ENCODE measurements at places on chromosomes 4 and X.

GRCh38 chrX:21837056-21837455 is 2.4 kb upstream of the MBTPS2 start:
- no peak for DNase-seq

- DNase-seq, result no peak
Measured at GRCh38 chr4:43132010-43132582, 239.6 kb downstream of the GRXCR1 start.

DNA sequence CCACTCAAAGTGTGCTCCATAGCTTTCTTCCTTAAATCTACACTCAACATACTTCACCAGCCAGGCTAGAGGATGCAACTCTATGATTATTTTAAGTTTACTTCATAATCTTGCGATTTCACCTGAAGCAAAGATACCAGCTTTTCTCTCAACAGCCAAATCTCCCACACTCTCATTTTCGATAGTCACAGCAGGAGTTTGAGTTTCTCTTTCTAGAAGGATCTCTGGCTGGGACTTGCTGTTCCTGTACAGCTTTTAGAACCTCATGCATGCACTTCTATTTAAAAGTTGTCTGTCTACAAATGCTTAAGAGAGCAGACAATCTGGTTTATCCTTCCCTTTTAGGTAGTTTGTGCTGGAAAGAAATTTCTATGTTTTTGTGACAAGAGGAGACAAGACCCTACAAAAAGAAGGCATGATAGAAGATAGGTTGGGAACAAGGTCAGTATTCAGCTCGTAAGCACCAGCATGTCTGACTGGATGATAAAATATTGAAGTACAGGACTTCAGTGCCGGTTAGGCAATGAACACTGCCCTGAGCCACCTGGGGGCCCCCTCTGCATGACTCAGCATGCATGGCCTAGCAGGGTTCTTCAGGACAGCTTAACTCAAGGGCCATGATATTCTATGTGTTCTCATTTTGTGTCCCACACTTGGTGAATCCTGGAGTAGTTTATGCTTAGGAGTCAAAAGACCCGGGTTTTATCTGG is 65.6 kb downstream of the ATXN3L start:
- no peak for DNase-seq

DNA sequence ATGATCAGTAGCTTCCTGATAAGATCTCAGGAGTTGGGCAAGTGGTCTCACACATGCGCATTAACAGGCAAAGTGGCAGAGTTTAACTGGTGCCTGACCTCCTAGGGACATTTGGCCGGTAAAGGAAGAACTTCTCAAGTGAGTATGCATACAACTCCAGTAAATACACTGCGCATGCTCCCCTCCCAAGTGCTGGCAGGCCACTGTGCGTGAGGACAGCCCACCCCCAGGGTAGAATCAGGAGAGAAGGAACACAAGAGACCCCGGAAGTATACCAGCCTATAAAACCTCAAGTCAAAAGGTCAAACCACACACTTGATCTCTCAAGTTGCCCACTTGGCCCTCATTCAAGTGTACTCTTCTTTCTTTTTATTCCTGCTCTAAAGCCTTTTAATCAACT is 225.5 kb upstream of the ANKRD50 start:
- DNase-seq, result no peak

- DNase-seq, result no peak
Measured at GRCh38 chrX:110326712-110327111, 8.8 kb upstream of the AMMECR1 start.

DNA sequence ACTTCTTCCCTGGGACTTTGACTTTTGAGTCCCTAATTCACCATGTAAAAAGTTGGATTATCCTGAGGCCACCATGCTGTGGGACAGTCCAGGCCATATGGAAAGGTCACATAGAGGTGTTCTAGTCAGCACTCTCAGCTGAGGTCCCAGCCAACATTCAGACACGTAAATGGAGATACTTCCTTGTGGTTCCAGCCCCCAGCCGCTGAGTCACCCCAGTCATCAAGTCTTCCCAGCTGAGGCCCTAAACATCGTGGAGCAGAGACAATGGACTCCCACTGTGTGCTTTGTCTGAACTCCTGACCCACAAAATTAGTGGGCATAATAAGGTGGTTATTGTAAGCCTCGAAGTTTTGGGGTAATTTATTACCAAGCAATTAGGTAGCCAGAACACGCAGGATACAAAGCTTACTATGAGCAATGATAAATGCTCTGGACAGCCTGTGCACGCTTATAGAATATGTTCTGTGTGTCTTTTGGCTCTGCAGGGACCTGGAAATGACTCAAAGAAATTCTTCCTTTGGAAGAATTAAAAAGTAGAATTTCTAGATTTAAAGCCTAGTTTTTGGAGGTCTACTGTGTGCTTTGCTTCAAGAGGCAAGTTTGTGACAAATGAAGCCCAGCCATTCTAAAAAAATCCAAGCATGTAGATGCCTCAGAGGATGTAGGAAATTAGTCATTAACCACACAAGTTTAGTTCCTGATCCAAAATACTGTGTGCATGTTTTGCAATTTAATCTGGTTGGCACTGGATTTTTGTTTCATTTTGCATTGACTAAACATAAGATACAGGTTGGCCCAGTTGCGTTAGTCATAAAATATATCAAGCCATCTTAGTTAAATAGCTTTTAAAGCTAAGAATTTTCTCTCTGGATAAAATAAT is 33.2 kb upstream of the SLC9A7 start:
- no peak for DNase-seq

GRCh38 chrX:3768881-3769280 is 55.4 kb upstream of the PRKX start:
- no peak for DNase-seq

DNA sequence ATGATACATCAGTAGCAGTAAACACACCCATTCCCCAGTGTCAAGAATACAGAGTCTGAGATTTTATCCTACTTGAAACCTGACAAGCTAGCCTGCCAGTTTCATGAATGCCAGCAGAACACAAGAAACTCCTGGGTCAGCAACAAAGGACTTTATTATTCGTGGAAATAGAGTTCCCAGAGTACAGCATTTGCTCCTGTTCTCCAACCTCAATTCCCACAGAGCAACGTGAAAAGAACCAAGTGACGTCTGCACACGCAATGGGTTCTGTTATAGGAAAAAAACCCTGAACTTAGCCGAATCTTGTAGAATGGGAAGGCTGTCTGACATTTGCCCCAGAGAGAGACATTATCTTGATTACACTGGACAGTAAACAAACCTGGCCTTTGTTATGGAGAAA is 23.3 kb upstream of the INTU start:
- no peak for DNase-seq

DNA sequence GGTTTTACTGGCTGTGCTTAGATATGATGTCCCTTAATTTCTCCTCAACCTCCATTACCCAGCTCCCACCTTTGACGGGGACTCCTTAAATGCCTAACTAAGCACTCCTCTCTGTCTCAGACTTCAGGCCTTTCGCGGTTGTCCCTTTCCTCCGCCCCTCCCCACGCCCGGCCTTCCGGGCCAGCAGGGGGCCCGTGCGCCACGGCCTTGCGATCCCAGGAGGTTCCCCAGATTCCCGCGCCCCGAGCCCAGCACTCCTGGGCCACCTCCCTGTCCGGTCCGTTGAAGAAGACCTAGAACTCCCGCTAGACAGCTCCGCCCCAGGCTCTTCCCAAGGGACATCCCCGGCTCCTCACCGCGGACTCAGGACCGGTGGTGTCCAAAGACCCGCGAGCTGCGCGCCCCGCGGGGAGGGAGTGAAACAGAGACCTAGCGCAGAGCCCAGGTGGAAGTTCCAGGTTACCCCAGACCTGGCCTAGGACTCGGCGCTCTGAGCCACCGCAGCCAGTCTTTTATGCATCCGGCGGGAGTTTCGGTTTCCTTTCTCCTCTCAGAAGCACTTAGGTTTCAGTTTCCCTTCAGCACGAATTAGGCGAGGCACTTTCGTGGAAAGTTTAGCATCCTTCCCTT is at the start of gene DDX60:
TSS of gene DDX60 (minus strand) at position 487 of the 630 bp plus-strand sequence. CDS start 7,493 bp downstream, outside the sequence.
- DNase-seq, result peak; percentile 82

DNA sequence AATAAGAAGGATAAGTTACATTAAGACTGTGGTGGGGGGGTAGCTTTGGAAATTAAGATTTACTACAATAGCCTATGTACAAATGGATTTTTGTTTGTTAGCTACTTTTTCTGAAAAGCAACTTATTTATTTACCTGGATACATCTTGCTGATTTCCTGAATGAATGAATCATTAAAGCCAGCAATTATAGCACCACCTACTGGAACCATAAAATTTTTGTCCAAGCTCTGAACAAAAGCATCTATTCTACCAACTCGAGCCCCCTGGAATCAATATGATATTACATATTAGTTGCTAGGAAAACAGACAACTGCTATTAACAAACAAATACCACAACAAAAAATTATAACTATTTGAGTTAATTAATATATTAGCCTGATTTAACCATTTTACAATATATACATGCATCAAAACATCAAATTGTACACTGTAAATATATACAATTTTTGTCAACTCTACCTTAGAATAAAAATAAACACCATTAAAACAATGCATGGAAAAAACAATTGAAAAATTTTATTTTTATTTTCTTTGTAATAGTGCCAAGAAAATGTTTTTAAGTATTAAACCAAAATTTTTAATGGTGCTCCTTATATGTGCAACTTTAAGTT is 15.3 kb downstream of the SEPSECS start:
- DNase-seq, result no peak

- no peak for DNase-seq
Measured at GRCh38 chrX:19372547-19373331, 29.0 kb downstream of the PDHA1 start.

DNA sequence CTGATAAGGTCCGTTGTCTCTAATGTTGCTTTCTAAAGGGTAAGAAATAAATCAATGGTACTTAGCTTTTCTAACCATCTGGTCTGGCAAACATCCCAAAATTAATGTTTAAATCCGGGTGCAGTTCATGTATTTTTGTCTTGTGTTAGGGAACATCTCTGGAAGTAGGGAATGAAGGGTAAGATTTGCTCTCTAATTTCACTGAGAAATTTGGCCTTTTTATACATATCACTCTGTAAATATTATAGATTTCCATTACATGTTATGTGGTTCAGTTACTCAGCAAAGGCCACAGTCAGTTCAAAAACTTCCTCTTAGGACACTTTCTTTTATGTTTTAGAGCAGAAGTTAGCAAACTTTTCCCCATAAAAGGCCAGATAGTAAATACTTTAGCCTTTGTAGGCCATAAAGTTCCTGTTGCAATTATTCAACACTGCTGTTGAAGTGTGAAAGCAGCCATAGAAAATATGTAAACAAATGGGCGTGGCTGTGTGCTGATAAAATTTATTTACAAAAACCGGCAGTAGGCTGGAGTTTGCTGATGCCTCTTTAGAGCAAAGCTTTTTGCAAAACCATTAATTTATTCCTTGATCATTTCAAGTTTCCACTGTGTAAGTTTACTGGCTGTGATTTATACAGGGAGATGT is 218.1 kb downstream of the ANTXR2 start:
- DNase-seq, result no peak

- no peak for DNase-seq
Measured at GRCh38 chrX:17769701-17770269, 32.5 kb downstream of the SCML1 start.

- DNase-seq, result no peak
Measured at GRCh38 chrX:3145716-3146115, 104.4 kb downstream of the ARSF start.

DNA sequence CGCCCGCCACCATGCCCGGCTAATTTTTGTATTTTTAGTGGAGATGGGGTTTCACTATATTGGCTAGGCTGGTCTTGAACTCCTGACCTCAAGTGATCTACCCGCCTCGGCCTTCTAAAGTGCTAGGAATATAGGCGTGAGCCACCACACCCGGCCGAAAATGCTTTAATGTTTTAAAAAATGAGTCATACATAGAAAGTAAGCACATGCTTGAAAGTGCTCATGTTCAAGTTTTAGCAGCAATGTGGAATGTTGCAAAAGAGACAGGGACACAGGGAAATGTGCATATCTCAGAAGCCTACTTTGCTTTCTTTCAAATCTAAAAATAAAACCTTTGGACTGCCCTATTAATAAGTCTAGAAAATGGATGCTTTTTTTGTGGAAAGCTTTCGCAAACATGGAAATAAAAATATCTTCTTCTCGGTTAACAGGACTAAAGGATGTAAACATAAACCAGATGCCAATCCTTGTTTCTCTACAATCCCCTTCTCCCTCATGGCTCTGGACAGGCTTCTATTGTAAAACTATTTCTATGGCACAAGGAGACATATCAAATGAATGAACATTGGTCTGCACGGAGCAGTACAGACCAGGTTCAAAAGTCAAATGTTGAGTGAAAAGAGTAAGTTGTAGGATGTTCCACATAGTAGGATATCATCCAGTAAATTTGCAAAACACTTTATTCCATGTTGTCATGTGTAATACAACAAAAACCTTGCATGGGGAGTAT is 15.0 kb downstream of the MECP2 start:
- DNase-seq, result no peak

- no peak for DNase-seq
Measured at GRCh38 chr4:170887396-170887795, 797.6 kb upstream of the AADAT start.

- no peak for DNase-seq
Measured at GRCh38 chrX:148043271-148043855, 62.2 kb downstream of the FMR1NB start.

DNA sequence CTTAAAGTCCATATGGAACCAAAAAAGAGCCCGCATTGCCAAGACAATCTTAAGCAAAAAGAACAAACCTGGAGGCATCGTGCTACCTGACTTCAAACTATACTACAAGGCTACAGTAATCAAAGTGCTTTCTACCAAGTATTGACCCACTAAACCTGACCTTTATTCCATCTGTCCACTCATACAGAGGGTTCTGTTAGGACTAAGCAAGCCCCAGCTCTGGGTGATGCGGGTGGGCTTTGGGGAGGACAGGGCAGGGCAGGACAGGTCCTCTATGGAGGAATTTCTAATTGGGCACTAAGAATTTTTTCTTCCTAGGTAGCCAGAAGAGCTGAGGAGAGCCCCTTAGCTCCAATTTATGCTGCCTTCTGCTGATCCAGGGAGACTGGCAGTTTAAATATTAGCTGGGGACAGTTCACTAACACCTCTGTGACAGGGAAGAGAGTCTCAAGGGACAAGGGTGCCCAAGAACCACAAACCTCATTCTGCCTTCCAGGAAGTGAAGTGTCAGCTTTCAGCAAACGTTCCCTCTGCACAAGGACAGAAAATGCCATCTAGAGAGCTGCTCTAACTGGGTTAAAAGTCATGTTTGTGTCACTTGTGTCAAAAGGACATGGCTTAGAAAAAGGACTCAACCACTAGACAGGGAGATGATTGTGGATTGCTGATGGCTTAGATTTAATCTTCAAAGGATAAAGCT is 143.2 kb downstream of the KIT start:
- no peak for DNase-seq

- DNase-seq, result no peak
Measured at GRCh38 chr4:138367942-138368341, 125.8 kb upstream of the SLC7A11 start.

GRCh38 chr4:165331359-165331758 is 3.9 kb downstream of the MSMO1 start:
- no peak for DNase-seq

- no peak for DNase-seq
Measured at GRCh38 chr4:76277667-76278066, 26.1 kb downstream of the FAM47E start.

DNA sequence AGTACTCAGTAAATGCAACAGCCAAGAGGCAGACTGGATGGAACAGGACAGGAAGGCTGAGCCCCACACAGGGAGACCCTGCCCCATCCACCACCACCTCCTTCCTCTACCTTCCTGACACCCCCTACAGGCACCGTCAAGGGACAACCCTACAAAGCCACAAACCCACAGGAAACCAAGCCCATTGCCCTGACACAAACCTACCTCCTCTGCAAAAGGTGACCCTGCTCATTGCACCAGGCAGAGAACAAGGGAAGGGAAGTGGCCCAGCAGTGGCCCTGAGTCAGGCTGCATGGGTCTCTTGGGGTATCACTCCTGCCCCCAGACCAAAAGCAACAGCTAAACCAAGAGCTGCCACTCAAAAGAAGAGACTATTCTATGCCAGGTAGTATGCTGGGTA is 21.0 kb downstream of the JAKMIP1 start:
- no peak for DNase-seq
